ENCODE measurements at places on chromosomes 4 and X.

- no peak for DNase-seq
Observed at GRCh38 chrX:77162777-77163176, 284.4 kb upstream of the FGF16 start.

DNA sequence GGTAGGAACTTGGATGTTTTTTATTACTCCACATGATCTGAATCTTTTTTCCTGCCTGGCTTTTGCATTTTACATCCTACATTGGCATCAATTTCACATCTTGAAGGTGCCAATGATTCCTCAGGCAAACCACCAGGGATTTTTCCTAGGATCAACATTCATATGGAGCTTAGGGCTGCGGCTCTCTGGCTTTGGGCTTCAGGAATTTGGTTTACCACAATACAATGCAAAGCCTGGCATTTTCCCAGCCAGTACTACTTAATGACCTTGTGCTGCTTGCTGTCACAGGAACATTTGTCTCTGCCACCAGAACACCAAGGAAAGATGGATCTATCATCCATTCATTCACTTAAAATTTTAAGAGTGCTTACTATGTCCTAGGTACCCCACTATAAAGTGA lies 180.7 kb downstream of the PDGFC start:
- DNase-seq, result peak; percentile 67

DNA sequence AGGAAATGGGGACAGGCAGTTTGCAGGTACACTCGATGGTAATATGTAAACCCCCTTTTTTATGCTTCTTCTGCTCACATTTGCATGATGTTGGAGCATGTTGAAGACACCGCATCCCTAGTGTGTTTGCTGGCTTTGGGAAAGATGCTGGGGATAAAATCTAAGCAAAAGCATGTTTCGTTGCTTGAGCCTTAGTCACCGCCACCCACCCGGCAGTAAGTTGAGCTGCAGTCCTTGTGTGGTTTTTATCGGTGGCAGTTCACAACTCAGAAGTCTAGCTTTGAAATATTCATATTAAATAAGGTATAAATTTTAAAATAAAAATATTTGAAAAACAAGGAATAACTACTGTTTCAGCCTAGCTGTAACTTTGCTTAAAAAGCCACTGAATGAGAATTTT lies 21.7 kb upstream of the MND1 start:
- no peak for DNase-seq

DNA sequence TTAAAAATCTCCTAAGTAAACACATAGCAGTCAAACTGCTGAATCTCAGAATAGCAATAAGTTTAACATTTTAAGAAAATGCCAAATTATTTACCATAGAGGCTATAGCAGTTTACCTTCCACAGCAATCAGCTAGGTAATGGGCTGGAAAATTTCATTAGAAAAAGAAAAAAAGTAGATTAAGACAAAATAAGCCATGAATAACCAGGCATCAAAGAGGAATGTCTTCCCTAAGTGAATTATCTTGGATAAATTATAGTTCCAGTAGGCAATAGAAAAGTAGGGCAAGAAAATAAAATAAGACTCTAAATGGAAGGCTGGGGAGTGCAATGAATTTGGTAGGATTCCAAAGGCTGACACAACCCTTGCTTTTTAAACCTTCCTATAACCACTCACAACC lies 722.8 kb downstream of the TRAM1L1 start:
- no peak for DNase-seq

DNA sequence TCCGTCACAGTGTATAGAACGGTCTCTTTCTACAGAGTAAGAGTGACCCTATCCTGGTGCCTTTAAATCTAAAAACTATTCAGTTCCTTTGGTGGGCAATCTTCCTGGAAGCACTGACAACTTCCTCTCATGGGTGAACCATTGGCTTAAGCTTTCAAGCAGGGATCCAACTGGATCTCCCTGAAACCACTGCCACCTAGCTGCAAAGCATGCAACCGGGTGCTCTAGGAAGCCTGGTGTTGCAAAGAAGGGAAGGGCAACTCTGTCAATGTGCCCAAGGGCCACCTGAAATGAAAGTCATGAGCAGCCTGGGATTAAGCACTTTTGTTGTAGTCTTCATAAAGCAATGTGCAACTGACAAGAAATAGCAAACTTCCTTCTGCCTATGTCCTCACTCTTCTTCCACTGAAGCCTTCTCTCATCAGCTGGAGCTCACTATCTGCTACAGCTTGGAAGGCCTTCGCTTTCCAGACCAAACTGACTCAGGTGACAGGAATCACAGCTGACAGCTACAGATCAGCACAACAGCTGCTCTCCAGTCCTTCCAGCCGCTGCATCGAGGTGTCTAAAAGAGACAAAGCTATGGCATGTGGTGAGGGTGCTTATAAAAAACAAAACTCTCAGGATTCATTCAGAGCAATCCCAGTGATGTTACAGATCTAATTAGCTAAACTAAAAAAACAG lies 46.1 kb downstream of the SETD7 start:
- DNase-seq, result peak; percentile 38

DNA sequence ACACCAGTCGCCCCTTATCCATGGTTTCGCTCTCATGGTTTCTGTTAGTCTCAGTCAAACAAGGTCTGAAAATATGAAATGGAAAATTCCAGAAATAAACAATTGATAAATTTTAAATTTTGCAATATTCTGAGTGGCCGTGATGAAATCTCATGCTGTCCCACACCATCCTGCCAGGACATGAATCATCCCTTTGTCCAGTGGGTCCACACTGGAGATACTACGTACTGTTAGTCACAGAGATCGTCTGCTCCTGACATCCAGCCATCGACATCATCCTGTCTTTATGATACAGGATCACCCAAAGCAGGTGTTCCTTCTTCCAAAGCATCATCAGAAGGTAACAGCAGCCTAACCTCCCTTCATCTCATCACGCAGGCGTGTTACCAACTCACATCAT lies 76.5 kb upstream of the MSX1 start:
- peak; percentile 35 for DNase-seq

DNA sequence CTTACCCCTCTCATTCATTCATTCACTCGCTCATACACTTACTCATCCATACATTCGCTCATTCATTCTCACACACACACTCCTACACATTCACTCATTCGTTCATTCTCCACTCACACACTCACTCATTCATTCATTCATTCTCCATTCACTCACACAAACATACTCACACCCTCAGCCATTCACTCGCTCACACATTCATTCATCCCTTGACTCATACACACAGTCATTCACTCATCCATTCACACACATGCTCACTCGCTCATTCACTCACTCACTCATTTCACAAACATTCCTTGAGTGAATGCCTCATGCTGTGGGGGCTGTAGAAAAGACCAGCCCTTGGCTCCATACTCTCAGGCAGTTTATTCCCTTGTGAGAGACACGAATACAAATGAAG lies 151.1 kb upstream of the MAMLD1 start:
- no peak for DNase-seq

DNA sequence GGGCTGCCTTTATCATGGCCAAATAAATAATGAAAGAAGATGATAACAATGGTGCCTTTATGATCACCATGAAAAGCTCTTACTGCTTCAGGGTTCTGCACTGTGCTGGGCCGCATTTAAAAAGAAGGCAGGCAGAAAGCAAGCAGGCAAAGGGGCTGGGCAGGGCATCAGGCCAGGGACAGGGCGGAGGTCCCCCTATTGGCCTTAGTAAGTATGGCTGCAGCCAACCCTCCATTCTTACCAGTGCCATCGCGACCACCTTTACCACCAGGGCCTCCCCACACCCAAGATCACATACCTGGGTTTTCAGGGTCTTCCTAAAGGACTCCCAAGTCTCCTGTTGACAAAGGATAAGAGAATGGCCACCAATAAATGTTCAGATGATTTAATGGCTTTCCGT lies 38.9 kb downstream of the CNGA2 start:
- DNase-seq, result no peak

GRCh38 chrX:77622672-77623071 lies 163.3 kb downstream of the ATRX start:
- no peak for DNase-seq

DNA sequence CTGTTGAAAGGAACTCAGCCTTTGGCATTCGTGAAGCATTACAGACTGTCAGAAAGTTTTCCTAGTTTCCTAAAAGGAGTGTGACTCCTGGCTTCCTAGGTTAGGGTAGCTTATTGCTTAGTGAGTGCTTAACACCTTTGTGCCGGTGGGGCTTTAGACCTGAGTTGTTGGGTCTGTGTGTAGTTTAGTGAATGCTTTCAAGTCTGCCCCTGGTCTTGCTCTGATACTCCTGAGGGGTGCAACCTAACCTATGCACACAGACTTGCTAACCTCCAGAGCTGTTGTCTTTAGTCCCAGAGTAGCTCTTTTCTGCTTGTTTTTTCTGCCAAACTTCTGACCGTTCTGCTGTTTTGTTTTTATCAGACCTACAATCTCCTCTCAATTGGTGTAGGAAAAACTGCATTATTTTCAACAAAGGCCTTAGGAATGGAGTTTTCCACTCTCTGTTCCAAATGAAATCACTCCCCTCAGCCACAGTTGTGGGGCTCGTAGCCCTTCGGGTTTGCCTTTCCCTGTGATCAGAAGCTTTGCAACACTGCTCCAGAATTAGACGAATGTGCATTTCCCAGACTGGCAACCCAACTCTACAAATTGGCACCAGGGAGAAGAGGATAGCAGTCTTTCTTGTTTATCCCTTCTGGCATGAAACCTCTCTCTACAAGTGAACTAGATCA lies 1399.1 kb upstream of the PCDH7 start:
- DNase-seq, result no peak

DNA sequence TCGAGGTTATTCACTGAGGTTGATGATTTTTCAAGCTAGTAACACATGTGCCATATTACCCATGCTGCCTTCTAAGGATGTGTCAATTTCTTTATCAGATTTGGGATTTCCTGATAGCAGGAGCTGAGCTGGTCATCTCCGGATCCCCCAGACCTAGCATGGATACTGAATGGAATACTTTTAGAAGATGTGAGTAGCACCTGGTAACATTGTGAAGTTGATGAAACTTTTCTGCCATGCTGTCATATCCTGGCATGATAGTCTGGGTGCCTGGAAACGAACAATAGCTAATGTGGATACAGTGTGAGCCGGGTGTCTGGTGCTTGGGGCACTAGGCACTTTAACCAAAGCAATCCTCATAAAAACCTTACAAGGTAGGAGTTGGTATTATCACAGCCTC lies 11.0 kb upstream of the CYTL1 start:
- no peak for DNase-seq

DNA sequence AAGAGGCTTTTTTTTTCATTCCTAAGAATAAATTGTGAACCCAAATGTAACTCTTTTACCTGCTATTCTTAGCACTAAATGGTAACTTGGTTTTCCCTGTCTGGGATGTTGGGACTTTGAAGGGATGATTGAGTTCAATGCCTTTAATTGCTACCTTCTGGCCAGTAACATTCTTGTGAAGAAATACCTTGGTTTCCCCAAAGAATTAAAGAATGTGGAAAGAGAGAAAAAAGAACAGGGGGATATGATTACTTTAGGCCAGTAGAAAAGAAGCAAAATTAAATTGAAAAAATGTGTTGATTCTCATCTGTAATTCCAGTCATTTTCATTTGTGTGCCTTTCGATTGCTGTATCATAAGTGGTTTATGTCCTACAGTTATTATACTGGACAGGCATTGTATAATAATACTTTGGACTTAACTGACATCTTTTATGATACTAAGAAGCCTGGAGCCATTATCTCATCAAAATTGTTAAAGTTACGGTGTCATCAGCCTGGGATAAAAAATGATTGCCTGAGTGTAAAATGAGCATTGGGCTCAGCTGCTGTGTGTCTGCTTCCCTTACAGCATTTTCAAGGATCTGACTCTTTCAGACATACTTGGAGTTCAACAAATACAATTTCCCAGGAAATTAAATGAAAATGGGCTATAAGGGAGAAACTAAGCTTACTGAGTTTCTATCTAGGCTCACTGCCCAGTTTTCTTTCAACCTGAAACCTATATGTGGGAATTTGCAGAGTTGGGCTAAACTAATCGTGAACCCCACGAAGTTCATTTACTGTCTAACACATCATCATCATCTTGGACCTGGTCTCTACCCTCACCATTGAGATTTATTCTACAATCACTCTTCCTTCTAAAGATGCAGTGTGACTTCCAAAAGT lies 146.3 kb downstream of the SHROOM3 start:
- no peak for DNase-seq

GRCh38 chr4:185513489-185514181 lies 21.7 kb downstream of the PDLIM3 start:
- DNase-seq, result peak; percentile 96

GRCh38 chr4:7462509-7462971 lies 27.8 kb upstream of the PSAPL1 start:
- DNase-seq, result peak; percentile 1

GRCh38 chr4:11232015-11232414 lies 196.7 kb downstream of the HS3ST1 start:
- DNase-seq, result peak; percentile 35

DNA sequence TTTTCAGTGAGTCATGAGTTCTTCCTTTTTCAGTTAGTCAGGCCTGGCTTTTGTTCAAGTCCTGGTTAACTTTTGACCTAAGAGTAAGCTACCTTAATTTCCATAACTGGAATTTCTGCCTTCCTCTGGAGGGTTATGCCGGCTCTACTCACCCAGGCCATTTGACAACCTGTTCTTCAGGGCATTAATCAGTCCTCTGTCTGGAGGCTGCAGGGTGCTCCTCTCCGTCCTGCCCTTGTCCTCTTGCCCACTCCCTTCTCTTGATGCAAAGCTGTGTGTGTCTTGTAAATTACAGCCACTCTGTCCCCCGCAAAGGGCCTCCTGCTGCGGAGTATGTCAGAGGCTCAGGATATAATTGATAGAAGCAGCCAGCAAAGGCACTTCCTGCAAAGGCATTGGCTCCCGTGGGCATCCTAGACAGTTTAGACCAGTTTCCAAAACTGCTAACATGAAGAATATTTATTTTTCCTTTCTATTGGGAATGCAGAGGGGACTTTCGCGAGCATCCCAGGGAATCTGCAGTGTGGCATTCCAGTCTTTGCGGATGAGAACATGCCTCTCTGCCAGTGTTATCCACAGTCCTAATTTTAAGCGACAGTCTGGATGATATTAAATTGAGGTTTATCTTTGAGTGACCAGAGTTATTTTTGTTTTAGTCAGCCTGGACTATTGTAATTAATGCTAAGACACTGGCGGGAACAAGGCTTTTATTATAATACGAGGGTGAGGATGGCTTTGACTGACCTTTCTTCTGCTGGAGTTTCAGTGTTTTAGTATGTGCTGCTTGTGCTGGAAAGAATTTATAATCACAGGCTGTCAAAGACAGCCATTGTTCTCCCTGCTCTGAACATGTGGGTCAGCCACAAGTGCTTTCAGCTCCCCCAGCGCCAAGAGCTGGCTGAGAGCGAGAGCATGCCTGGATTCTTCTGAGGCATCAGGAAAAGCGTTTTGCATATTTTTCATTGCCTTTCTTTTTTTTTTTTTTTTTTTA lies 74.2 kb downstream of the LIMCH1 start:
- peak; percentile 51 for DNase-seq

DNA sequence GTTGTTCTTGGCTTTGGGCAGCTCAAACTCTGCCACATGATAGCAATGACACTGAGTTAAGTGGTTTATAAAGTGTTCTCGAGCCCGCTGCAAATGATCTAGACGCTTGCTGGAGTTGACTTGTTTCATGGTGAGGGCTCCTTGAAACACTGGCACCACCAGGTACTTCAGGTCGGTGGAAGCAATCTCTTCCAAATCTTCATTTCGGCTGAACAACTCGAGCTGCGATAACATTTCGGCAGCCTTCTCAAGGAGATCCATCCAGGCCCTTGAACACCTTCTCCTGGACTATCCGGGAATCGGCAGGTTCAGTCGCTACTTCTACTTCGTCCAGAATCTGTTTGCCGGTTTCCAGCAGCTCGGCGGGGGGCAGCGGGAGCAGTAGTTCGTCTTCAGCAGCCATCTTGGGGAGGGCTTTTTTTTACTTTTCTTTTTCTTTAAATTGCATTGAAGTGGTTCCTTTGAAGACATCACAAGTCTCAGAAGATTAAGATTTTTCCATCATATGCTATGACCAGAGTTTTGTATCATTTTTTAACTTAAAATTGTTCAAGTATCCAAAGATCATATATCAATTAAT lies 28.0 kb downstream of the HNRNPDL start:
- no peak for DNase-seq

All from fibroblast of pulmonary artery (primary cell).